Stimulated activated CD4-positive, alpha-beta T cell treated with anti-CD3 and anti-CD28 coated beads, Interleukin-1b, Interleukin-23, amount 100 ng/mL, for 1 hour (primary cell): ENCODE measurements at places on chromosomes 7 and 10.

DNA sequence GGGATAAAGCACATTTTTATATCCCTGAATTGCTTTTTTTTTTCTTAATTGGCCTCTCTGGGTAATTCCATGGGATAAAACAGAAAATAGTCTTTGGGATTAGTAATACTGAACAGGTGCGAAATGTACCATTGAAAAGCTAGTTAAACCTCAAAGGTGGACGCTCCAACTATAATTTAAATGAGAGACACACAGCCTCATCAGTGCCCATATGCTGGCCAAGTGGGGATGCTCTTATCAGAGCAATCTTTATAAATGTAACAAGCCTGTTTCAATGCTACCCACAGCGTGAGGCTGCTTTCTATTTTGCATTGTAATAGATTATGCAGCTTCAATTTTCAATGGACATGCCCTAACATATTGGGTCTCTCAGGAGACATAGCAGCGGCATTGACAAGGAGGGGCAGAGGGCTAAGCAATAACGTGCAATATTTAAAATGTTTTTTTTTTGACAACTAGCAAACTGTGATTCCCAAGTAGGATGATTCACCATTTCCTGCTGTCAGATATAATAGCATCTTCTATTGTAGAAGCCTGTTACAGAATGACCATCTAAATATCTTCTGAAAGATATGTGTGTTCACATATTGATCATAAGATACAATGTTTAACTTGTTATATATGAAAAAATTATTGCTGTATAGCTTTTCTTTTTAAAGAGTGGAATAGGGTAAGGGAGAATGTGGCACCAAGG, 91.3 kb upstream of the BET1 start:
- DNase-seq = no peak

GRCh38 chr10:117563780-117564179, 21.2 kb downstream of the EMX2 start:
- no peak for DNase-seq

- DNase-seq = no peak
These were observed 511.8 kb downstream of the GFRA1 start for GRCh38 chr10:115761166-115761565.

DNA sequence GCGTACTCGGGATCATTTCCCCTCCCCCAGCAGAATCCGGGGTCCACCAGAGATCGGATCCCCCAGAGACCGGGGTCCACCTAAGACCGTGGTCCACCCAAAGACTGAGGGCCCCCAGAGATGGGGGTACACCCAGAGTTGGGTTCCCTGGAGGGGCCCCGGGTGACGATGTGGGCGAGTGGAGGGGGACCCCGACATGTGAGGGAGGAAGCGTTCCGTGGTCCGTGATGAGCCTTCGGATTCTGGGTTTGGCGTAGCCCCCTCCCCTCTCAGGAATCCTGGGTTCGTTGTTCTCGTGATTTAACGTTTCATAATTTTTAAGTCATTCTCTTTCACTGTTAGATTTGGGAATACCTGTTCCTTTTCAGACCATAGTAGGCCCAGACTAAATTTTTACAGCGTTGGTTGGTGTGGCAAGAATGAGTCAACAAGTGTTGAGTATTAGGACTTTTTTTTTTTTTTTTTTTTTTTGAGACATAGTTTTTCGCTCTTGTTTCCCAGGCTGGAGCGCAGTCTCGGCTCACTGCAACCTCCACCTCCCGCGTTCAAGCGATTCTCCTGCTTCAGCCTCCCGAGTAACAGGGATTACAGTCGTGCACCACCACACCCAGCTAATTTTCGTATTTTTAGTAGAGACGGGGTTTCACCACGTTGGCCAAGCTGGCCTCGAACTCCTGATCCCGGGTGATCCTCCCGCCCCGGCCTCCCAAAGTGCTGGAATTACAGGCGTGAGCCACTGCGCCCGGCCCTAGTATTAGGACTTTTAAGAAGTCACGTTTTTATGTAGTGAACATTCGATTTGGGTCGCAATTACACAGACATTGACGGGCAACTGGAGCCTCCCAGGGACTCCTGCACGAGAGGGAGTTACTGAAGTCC, 672 bp downstream of the GTPBP4 start:
- DNase-seq = peak; percentile 25

DNA sequence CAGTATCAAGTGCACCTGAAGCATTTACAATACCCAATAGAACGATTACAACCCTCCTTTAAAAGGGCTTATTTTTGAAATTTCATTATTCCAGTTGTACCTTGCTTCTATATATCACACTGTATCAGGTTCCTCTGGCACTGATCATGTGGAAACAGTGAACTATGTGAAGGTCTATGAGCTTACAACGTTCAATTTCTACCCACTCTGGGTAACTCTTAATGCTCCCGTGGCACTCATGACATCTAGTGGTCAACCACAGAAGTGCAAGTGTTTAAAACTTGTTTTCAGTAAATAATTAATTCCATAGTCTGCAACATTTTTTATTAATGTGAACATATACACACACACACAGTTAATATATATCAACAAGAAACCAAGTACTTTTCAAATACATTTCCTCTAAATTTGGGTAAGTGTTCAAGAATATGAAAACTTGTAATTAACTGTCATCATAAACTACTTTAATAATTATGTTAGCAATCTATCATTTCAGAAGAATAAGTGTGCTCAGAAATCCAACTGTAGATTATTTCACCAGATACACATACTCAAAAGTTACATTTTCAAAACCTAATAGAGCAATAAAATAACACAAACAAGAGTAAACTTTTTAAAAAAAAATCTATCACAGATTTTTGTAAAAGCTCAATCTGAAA, 61.0 kb downstream of the MPP7 start:
- DNase-seq = no peak

DNA sequence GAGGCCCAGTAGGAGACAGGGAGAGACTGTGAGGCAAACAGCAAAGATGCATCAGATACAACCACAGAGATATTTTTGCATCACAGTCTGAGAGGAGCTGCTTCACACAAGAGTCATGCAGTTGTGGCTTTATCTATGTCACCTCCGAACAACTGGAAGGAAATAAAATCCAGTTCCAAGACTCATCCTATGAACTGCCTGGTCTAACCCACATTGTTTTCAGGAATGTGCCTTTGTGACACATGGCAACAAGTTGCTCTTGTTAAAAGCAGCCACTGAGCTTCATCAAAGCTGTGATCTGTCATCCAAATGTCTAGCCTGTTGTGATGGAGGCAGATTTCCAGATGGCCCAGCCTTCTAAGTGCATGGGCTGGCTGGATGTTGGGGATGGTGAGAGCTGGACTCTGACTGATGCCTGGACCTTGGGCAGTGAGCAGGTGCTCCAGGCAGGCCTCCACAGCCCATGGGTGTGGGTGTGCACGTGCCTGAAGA, 255.0 kb downstream of the BMPER start:
- DNase-seq = no peak

DNA sequence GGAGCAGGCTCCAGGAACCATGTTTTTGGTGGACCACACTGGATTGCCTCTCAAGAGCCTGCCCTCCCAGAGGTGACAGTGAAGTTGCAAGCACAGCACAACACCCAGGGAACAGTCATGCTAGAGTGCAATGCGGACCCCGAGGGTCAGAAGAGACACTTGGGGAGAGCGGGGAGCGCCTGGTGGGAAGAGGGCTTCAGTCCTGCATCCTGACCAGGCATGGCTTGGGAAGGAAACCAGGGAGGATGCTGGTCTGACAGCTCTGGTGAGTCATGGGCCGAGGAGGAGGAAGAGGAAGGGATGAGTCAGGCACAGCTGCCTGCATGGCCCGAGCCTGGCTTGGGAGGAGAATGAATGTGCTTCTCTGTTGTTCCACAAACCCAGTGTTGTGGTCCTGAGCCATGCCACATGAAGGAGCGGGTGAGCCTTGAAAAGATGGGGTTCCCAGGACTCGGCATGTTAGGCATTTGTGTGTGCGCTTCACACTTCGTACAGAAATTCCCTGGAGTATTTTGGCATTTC, 29.5 kb upstream of the ANKRD2 start:
- no peak for DNase-seq

- DNase-seq = no peak
These were observed 582.1 kb downstream of the PTPRN2 start for GRCh38 chr7:158005531-158005930.

- DNase-seq = peak; percentile 14
These were observed 8.4 kb upstream of the RBM28 start for GRCh38 chr7:128352153-128352537.

- DNase-seq = no peak
These were observed 31.8 kb downstream of the ZNF467 start for GRCh38 chr7:149741629-149742028.

DNA sequence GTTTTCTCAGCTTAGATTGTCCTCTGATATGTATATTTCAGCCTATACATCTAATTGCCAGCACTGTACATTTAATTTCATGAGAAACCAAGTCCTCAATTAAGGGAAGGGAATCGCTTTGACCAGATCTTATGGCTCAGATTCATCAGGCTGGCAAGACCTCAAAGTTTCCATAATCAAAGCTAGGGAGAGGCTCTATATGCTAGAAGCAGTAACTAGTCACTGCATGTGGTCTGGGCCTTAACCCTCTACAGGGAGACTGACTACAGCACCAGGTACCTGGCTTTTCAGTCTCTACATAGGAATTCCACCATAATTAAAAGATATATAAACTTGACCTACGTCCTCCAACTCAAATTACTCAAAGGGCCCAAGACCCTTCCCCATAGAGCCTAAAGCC, 97.4 kb upstream of the JAZF1 start:
- no peak for DNase-seq

DNA sequence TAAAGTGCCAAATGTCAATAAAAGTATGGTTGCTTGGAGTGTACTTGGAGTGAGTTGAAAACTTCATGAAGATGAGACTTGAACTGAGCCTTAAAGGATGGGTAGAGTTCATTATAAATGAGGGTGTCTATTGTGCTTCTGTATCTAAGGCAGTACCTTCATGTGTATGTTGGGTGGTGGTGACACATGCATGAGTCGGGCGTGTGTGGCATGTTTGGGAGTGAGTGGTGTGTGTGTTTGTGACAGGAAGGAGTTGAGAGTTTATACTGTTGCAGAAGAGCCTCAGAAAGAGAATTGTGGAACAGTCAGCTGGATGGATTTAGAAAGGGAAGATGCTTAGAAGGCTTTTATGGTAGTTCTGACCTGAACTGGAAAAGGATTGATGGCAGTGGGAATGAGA, 6.0 kb upstream of the ZRANB1 start:
- DNase-seq = no peak

GRCh38 chr10:2703953-2704352, 363.4 kb upstream of the PFKP start:
- no peak for DNase-seq

DNA sequence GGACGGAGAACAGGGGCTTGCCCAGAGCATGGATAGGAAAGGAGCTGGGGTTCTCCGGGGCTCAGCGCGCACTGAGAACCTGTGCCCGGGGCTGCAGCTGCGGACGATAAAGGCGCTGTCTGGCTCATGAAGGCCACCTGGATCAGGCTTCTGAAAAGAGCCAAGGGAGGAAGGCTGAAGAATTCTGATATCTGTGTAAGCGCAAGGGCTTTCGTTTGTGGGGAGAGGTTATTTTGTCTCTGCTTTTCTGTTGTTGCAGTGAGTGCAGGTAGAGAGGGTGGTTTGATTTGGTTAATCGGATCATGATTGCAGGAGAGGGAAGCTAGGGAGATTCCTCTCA, 250.5 kb downstream of the NSUN6 start:
- DNase-seq = no peak

- no peak for DNase-seq
These were observed 31.0 kb upstream of the GPR26 start for GRCh38 chr10:123635131-123635530.

DNA sequence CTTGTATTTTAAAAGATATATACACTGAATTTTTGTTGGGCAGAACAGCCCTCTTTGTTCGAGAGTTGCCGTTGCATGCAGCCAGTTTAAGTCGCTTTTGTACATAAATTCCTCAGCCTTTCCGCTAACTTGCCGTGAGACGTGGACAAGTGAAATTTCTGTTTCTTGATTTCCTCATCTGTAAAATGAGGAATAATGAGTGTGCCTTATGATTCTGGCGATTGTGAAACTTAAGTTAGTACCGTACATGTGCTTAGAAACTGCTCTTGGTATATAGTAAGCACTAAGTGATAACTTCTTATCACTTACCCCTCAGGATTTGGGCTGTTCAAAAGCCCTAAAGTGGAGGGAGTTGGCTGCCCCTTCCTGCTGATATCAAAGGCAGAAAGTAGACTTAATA, 1.4 kb downstream of the CCNJ start:
- DNase-seq = no peak

DNA sequence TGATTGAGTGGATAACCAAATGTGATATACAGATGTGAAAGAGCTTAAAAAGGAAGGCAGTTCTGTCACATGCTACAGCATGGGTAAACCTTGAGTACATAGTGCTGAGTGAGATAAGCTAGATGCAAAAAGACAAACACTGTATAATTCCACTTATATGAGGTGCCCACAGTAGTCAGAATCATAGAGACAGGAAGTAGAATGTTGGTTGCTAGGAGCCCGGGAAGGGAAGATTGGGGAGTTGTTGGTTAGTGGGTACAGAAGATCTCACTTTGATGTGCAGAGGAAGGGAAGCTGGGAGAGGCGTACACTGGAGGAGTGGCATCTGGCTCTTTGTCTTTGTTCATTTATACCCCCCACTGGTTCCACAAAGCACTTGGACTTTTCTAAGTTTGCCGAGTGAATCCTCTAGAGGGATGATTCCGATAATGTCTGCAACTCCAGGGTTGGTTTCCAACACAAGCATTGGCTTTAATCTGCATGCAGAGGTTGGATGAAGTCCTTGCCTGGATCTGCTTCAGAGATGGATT, 39.5 kb downstream of the TSPAN14 start:
- no peak for DNase-seq

DNA sequence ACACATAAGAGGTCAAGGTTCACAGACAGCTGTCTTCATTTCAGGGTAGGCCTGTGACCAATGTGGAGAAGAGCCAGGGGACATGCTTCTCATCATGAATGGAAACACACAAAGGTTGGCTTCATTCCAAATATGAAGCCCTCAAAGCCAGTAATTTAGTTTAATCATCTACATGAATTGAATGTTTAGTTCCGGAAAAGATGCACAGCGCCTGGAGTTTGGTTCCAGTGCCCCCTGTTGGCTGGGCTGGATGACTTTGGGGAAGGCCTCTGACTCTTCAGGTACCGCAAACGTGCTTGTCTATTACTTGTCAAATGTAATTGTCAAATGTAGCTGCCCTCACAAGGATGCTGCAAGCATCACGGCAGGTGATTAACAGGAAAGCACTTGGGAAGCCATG, 130.7 kb downstream of the ADRA2A start:
- DNase-seq = no peak

- no peak for DNase-seq
These were observed 7.0 kb downstream of the CUX1 start for GRCh38 chr7:101824440-101824839.

DNA sequence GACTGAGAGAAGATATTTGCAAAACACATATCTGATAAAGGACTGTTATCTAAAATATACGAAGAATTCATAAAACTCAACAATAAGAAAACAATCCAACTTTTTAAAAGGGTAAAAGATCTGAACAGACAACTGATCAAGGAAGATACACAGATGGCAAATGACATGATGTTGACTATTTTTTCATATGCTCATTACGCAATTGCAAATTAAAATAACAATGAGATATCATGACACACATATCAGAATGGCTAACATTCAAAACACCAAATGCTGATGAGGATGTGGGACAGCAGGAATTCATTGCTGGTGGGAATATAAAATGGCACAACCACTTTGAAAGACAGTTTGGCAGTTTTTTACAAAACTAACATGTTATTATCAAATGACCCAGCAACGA, 8.9 kb downstream of the DENND11 start:
- DNase-seq = no peak

- no peak for DNase-seq
These were observed 512.5 kb downstream of the ETV1 start for GRCh38 chr7:13476881-13477444.

- DNase-seq = no peak
These were observed 19.2 kb downstream of the SLC18A2 start for GRCh38 chr10:117260084-117260483.
